Astrocyte of the spinal cord (primary cell): ENCODE measurements at places on chromosomes 1 and 21.

DNA sequence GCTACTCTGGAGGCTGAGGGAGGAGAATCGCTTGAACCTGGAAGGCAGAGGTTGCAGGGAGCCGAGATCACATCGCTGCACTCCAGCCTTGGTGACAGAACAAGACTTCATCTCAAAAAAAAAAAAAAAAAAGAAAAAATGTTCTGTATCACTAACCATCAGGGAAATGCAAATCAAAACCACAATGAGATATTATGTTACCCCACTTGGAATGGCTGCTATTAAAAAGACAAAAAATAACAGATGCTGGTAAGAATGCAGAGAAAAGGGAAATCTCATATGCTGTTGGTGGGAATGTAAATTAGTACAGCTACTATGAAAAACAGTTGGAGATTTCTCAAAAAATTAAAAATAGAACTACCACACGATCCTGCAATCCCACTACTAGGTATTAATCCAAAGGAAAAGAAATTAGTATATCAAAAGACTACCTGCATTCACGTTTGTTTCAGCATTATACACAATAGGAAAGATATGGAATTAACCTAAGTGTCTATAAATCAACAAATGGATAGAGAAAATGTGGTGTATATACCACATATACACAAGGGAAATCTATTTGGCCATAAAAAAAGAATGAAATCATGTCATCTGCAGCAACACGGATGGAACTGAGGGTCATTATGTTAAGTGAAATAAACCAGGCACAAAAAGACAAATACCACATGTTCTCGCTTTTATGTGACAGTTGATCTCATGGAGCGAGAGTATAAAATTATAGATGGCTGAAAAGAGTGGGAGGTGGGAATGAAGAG, 62.6 kb downstream of the ABL2 start:
- peak; percentile 43 for DNase-seq

- no peak for DNase-seq
These were observed 50.1 kb upstream of the DIRAS3 start for GRCh38 chr1:68100571-68100970.

DNA sequence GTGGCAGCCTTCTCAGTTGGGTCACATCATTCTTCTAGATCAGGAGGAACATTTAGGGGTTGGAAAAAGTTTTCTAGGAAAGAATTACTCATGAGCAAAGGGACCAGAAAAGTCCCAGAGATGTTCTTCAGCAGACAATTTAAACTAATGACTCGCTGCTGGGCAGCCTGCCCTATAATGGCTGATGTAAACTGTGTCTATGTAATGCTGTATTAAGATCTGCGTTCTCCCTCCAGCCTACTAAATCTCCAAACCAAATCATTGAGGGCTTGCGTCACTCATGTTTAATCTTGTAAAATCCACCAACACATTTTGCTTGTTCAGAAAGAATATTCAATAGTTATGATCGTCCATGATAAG, 92.1 kb downstream of the LRRC8C start:
- peak; percentile 79 for DNase-seq

DNA sequence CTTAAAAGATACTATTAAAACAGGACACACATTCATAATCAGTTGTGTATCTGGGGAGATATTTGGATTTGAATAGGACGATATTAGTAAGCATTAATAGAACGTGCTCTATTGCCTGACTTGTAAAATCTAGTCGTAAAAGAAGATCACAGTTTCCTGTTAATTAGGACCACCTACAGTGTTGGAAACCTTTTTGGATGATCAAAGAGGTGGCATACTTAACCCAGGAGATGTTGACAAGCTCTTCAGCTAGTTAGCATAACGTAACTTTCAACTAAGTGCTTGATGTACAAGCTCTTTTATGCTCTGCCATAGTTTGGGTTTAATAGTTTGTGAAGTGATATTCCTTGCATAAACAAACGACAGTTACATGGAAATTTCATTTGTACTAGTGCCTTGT, 293.3 kb upstream of the NR5A2 start:
- DNase-seq = no peak

GRCh38 chr1:25517476-25518394, 25.7 kb upstream of the LDLRAP1 start:
- no peak for DNase-seq

- DNase-seq = no peak
These were observed 2.8 kb upstream of the HPCAL4 start for GRCh38 chr1:39694026-39694425.

- no peak for DNase-seq
These were observed 15.9 kb downstream of the RGS5 start for GRCh38 chr1:163186862-163187261.

DNA sequence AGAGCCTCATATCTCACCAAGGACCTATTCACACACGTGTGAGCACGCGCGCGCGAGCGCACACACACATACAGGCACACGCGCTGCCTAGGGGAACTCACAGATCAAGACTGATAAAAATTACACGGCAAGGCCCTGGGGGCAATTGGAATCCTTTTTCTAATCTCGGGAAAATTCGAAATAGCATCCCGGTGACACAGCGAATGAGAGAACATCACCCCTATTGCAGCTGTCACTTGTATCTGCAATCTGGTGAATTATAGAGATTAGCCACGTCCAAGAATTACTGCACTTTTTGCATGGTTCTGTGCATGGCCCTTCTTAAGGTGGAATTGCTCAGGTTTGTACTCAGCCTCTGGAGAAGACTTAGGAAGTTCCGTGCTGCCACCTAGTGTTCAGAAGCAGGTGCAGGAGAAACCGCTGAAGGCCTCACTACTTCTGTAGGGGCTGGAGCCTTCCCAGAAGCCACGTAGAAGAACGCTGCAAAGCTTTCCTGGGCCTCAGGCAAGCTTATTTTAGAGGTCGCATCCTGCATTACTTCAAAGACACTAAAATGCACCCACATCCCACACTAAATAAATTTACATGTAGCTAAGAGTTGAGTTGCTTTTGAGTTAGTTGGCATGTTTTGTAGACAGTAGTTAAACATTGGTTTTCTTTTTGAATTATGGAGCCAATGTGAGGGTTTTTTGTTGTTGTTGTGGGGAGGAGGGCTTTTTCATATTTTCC, 229.2 kb upstream of the CAMK1G start:
- DNase-seq = peak; percentile 90

- no peak for DNase-seq
These were observed 13.8 kb downstream of the TMCC2 start for GRCh38 chr1:205241366-205242030.

DNA sequence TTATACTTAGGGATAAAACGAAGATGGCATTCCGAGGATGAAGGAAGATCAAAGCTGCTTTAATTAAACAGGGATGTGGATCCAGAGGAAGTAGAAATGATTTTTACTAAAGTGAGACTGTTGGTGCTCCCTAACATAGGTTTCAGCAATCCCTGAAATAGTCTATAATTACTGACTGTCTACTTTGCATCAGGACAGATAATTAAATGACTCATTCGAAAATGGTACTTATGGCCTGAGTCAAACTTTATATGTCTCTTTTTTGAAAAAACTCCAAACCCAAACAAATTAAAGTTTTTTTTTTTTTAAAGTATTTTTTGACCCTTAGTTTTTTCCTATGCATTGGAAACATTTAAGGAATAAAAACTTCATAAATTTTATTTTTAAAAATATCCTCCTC, 90.3 kb downstream of the LYST start:
- DNase-seq = no peak

GRCh38 chr1:183898001-183898396, 93.1 kb downstream of the RGL1 start:
- no peak for DNase-seq

- DNase-seq = no peak
These were observed 185.0 kb upstream of the PTBP2 start for GRCh38 chr1:96536581-96536980.

DNA sequence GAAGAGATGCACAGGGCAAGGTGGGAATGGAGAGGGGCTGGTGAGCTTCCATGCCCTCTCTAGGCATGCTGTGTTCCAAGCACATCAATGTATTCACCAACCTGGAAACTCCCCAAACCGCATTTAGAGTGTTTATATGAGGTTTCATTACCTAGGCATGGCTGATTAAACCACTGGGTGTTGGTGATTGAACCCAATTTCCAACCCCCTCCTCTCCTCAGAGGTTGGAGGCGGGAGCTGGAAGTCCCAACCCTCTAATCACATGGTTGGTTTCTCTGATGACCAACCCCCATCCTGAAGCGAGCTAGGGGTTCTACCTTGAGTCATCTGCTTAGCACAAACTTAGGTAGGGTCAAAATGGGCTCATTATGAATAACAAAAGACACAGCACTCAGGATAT, 3.0 kb upstream of the PPIE start:
- no peak for DNase-seq

GRCh38 chr1:209863766-209864485, 36.2 kb downstream of the UTP25 start:
- DNase-seq = no peak

GRCh38 chr21:25806060-25806459, 71.3 kb downstream of the GABPA start:
- no peak for DNase-seq

- DNase-seq = no peak
These were observed 55.5 kb downstream of the HMCN1 start for GRCh38 chr1:185789501-185790193.

GRCh38 chr1:44786138-44786840, 1.7 kb downstream of the BEST4 start:
- peak; percentile 74 for DNase-seq

DNA sequence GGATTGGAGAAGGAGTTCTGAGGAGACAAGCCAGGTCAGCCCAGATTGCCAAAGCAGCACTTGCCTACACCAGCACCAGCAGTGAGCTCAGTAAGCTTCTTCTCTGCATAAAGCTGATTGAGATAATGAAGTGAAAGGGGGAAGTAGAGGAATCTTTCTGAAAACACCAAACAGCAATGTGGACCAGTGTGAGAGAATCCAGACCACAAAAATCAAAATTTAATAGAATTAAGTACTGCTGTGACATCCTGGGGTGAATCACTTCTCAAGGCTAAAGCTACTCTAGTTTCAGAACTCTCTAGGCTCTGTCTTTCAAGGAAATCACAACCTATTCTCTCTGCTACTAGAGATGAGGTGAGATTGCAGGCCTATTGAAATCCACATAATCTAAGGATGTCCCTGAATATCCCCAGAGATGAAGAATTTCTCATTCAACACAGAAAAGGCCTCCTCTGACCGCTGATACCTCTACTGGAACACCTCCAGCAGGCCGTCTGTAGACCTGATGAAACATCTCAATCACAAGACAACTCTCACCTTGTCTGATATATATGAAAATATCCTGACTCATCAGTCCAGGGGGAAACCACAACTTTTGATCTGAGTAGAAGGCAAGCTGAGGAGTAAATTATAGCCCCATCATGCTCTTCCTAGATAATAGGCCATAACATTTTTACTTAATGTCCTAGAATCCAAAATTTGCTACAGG, at the start of gene FCRL4:
TSS of gene FCRL4 (minus strand) at position 127 of the 709 bp plus-strand sequence. CDS start 141 bp downstream, outside the sequence.
- no peak for DNase-seq

DNA sequence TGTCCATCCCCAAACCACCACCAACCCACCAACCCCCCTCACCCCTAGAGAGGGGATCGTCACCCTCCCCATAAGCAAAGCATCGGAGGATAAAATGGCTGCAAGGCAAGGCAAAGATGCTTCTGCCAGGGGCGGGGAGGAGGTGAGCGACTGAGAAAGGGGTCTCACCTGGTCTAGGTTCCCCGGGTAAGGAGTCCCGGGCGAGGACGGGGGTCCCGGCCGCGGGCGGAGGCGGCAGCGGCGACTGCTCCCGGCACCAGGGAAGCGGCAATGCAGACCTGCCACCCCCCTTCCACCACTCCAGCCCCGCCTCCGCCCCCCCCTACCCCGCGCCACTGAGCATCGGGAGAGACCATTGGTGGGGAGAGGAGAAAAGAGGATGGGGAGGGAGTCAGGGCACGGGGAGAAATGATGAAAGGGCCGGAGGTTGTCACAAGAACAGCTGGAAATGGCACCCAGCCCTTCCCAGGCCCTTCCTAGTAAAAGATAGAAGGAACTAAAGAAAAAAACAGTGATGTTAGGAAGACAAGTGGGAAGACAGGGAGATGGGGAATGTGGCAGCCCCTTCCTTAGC, at the start of gene SV2A:
TSS of gene SV2A (minus strand) at position 274 of the 574 bp plus-strand sequence. CDS start 4,004 bp downstream, outside the sequence.
- DNase-seq = peak; percentile 61

GRCh38 chr1:147605591-147605990, 64.3 kb downstream of the BCL9 start:
- peak; percentile 46 for DNase-seq

DNA sequence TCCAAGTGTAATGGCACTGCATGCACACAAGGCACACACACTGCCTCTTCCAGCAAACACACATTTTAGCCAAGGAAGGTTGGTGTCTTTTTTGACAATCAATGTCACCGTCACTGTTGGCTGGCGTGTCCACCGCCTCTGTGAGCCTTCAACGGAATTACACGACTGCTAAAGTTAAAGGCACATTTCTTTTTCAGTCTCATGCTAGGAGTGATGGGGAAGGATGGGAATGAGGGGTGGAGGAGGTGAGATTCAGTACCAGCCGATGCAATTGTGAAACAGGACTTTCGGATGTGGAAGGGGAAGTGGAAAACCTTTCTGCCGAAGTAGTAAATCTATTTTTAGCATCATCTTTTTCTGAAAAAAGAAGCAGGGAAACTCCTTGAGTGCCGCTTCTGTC, 1.4 kb downstream of the ELAVL4 start:
- no peak for DNase-seq

GRCh38 chr1:16922885-16923431, 1.2 kb downstream of the CROCC start:
- DNase-seq = no peak

DNA sequence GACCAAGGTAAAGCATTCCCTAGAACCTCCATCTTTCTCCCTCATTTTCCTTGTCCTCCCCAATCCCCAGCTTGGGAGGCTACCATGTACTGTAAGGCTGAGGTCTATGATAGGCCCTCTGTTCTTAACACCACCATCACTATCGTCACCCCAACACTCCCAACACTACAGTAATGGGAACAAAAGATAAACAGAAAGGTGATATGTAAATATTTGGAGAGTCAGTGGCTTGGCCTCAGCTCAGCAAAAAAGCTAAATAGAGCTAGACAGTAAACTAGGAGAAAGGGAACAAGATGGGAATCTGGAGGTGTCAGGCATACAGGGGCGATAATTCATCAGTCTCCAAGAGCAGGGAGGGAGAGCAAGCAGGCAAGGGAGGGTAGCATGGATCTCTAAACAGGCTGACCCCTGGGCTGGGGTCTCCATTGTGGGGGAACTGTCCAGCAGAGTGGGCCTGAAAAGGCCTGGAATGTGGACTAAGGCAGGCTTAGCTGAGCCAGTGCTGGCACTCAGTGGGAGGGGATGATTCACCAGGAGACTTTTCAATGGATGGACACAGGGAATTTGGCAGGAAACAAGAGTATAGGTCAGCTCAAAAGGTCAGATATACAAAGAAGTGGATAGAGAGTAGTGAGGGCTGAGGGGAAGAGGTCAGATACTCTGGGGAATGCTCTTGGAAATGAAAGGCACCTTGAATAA, 6.7 kb downstream of the WNT2B start:
- DNase-seq = peak; percentile 69

DNA sequence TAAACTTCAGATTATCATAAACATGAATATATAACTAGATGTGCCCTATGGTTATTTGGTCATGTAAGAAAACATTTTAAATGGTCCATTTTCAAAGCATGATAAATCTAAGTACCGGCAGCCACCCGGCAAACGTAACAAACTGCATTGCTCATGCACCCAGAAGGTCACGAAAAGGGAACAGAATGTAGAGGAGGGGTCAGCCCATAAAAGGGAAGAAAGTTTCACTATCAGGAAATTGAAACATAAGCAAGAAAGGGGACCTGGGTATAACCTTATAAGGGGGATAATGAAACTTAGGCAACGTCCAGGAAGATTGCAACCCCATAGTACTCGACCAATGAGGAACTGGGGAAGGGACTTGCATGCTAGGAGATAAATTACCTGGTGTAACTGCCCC, 421.2 kb upstream of the ZRANB2 start:
- no peak for DNase-seq
